ENCODE measurements at places on chromosomes 2 and 18.

DNA sequence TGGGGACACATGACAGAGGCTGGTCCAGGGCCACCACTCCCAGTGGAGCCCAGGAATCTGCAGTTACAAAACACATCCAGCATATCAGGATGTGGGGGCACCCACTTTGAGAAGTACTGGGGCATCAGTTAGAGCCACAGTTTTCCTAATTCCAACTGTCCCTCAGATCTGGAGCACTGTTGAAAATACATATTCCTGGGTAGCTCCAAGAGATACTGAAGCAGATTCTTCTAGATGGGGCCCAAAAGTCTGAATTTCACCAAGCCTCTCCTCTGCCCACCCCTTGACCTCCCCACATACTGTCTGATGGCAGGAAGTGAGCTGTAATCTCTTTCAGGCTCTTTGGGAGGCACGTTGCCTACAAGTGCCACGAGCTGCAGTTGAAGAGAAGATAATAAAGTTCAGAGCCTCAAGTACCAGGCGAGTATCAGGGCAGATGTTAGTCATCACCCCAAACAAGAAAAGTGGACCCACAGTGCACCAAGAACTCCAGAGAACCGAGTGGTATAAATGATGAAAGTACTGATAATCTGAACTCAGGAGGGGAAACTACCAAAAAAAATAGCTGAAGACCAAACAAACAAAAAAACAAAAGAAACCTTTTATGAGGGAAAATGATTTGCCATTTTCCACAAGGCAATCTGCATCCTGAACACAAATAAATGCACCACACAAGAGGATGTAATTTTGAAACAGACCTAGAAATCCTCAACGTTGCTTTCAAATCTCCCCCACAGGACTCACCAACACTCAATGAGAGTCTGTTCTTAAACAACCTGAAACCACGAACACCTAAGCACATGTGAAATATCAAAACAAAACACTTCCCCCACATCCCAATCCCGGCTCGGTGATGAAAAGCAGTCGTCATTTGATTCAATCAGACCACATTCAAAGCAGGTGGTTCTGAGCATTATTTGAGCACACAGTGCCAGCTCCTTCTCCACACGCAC lies 98.7 kb downstream of the TCF4 start:
- no peak for DNase-seq

GRCh38 chr2:144515696-144516410 lies 4.1 kb downstream of the ZEB2 start:
- no peak for DNase-seq

- DNase-seq = no peak
Measured at GRCh38 chr2:136828774-136829173, 63.4 kb downstream of the THSD7B start.

- no peak for DNase-seq
Measured at GRCh38 chr18:22165049-22165602, 4.3 kb upstream of the GATA6 start.

GRCh38 chr18:9240270-9240669 lies 94.3 kb upstream of the TWSG1 start:
- no peak for DNase-seq

DNA sequence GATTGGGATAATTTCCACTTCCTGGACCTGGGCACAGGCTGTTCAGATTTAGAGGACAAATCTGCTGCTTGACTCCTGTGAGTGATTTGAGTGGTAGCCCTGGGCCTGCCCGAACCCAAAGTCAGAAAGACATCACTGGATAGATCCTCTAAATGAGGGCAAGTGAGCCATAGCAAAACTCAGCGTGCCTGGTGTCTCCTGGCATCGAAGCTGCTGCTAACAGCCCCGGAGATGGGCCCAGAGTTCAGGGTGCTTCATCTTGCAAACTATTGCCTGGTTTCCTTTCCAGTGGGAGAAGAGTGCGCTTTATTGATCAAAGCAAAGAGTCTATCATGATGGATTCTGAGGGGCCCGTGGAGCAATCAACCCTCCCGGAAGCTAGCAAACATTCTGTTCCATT lies 153.1 kb upstream of the KLHL29 start:
- DNase-seq = peak; percentile 43

DNA sequence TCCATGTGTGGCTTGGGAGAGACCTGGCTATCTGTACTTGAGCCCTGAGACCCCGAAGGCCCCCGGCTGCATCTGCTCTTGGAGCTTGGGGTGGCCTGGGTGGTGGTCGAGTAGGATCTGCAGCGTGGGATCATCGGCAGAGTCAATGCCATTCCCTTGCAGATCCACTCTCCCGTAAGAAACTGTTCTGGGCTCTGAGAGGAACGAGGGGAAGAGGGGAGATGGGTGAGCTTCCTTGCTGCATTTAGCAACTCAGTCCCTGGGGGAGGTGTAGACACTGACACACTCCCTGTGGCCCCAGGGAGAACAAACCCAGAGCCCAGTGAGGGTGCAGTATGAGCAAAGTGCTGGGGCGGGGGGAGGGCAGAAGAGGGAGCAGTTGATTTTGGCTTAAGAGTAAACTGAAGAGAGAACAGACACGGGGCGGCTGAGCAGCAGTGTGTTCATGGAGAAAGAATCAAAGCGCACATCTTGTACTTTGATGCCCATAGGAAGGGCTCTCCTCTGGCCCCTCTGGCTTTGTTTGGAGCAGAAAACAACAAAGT lies 8.5 kb downstream of the GREB1 start:
- DNase-seq = no peak

DNA sequence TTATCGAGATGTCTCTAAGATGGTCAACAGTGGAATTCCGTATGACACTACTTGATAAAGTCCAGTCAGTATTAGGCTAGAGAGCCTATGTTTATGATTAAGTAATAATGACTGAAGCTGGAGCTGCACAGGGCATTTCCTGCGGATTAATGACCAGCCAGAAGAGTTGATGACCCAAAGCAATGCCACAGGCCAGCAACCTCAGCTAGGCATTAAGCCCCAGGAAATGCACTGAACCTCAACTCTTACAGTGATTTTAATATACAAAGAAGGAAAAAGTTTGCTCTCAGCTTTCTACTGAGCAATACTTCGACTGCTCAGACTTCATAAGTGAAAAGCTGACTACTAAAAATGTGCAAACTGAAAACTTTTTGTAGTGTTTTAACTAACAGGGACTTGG lies 3.9 kb downstream of the KCTD1 start:
- no peak for DNase-seq

GRCh38 chr2:145597006-145597405 lies 1077.1 kb upstream of the ZEB2 start:
- DNase-seq = no peak

- DNase-seq = peak; percentile 29
Measured at GRCh38 chr2:3611589-3611988, 16.7 kb downstream of the COLEC11 start.

- no peak for DNase-seq
Measured at GRCh38 chr2:111703759-111704158, 180.2 kb downstream of the ANAPC1 start.

- DNase-seq = no peak
Measured at GRCh38 chr2:157178874-157179273, 78.6 kb upstream of the GALNT5 start.

DNA sequence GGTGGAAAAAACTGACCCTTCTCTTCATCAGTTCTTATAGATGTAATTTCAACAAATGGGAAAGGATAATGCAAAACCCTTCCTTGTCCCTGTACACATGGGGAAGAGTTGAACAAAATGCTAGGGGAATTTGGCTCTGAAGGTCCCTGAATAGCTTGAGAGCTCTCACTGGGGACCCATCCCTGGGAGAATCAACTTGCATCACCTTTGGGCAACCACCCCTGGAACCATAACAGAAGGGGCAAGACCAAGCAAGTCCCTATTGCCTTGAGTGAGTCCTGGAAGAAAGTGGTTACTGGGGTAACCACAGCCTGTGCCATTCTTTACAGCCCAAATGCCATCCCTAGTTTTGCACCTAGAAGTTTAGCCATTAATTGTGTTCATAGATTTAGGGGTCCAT lies 52.2 kb upstream of the B3GNT2 start:
- no peak for DNase-seq

DNA sequence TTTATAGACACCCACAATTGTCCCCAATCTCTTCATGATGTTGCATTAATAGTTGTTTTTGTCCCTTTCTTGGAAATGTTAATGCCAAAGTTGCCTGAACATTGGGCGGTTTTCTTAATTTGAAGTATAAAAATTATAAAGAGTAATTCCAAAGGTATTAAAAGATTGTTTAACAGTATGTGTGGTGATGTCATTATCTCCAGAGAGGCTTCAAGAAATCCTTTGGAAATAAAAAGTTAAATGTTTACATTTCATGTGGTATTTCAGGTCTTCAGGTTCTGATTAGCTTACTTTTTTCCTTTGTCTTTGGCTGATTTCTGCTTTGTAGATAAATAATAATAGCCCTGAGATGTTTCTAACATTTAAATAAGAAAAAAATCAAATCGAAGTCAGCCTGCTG lies 29.3 kb upstream of the NOSTRIN start:
- DNase-seq = no peak

- DNase-seq = no peak
Measured at GRCh38 chr2:218425531-218425930, 6.6 kb downstream of the VIL1 start.

GRCh38 chr2:125168442-125168841 lies 1143.4 kb downstream of the CNTNAP5 start:
- DNase-seq = no peak

GRCh38 chr2:236862526-236862925 lies 223.2 kb upstream of the COPS8 start:
- DNase-seq = peak; percentile 64

DNA sequence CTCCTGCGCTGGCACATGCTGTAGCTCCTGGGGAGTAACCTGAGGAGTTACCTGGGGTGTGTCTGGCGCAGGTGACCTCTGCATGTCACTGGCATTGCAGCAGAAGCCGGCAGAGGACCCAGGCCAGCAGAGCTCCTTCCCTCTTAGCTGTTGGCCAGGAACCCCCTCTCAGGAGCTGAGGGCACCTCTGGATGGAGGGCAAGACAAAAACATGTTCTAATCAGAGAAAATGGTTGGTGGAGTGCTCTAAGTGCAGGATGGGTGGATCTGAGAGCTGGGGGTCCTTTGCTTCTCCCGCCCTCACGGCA lies 44.9 kb upstream of the SNTG2 start:
- DNase-seq = no peak

DNA sequence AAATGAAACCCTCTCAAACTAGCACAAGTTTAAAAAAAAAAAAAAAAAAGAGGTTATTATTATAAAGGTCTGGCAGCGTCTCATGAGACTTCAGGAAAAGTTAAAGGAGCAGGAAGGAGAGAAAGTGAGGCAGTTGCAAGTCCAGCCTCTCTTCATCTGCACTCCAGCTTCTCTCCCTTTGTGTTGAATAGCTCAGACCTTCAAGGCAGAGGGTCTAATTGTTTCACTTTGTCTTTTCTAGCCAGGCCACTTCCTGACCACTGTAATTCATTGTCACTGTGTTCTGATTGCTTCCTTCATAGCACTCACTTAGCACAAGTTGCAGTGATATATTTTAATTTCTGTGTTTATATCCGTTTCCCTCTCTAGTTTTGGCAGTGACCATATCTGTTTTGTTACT lies 99.9 kb downstream of the SPATS2L start:
- no peak for DNase-seq
